ENCODE measurements at places on chromosomes 6 and 20.

- DNase-seq, result no peak
These were observed at the start of gene HIVEP1 for GRCh38 chr6:12012038-12012557. HIVEP1 (plus strand) TSS chr6:12012312; CDS start chr6:12015629, 3,317 bp downstream.

GRCh38 chr6:35427851-35428321 is 24.3 kb upstream of the FANCE start:
- no peak for DNase-seq

DNA sequence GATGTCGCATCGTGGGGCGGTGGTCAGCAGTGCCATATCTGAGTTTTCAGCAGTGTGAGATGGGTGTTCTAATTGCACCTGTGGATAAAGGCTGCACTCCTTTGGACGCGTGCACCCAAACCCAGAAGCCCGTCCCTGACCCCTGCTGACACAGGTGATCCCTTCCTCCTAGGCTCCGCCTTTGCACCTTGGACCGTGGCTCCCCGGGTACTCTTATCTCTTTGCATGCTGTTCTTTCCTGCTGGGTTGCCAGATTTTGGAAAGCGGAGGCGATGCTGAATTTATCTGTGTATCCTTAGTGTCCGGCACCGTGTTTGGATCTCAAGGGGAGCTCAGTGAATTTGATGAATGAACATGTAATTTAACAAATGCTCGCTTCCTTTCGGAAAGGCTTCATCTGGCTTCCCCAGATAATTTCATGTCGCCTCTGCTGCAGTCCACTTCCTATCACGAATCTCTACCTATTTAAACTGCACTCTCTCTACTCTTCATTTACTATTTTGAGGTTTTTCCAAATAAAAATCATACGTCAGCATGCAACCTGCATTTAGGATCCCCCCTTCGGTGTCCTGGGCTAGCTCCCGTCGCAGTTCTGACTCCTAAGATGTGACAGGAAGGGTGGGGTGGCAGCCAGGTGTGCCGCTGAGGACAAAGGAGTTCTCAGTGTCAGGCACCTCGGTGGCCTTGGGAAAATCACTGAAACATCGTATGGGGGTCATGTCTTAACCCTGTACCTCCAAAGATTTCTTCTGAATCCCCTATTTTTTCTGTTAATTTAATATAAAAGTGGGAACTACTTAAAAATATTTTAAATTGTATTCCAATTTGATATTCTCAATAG is 753 bp upstream of the PERP start:
- DNase-seq, result no peak

DNA sequence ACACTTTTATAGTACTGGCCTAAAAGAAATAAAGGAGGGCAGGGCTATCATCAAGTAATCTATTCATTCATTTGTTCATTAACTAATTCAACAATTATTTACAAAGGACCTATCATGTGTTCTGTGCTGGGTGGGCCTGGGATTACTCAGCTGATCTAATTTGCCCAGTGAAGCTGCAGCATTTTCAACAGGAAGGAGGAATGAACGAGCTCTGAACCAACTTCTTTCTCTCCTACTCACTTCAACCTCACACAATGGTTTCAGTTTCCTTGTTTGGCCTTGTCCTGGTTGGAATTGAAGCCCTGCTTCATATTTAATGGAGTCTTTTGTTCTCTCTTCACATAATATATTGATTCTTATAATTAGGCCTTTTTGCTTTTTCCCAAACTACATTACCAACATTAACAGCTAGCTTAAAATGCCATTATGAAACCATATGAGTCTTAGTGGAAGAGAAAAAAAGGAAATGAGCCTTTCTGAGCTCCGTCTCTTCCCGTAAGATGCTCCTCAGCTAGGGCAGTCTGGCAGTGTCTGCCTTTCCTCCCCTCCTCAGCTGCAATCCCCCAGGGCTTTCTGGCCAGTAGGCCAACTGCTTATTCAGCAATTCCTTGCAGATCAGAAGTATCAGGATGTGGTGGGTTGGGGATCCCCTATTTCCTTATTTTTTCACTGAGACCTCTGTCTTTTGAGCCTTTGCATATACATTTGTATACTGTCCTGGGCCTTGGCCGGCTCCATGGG is 79.4 kb upstream of the NRN1 start:
- DNase-seq, result no peak

DNA sequence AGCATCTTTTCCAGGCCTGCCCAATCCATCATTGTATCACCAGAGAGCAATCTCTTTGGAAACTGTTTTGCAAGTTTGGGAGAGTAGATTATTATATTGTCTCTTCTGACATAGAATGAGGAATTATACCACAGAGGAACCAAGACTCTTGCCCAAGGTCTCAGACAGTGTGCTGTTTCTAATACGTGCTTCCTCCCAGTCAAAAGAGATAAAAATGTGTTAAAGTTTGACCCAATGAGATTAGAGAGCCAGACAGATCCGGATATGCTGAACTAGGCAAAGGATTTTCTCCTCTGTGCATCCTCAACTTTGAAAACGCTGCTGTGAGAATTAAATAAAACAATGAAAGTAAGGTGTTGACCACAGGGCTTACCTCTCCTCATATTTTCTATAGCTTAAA is 18.6 kb upstream of the NT5E start:
- DNase-seq, result no peak

- no peak for DNase-seq
These were observed 350.7 kb downstream of the LAMA2 start for GRCh38 chr6:129233458-129234134.

DNA sequence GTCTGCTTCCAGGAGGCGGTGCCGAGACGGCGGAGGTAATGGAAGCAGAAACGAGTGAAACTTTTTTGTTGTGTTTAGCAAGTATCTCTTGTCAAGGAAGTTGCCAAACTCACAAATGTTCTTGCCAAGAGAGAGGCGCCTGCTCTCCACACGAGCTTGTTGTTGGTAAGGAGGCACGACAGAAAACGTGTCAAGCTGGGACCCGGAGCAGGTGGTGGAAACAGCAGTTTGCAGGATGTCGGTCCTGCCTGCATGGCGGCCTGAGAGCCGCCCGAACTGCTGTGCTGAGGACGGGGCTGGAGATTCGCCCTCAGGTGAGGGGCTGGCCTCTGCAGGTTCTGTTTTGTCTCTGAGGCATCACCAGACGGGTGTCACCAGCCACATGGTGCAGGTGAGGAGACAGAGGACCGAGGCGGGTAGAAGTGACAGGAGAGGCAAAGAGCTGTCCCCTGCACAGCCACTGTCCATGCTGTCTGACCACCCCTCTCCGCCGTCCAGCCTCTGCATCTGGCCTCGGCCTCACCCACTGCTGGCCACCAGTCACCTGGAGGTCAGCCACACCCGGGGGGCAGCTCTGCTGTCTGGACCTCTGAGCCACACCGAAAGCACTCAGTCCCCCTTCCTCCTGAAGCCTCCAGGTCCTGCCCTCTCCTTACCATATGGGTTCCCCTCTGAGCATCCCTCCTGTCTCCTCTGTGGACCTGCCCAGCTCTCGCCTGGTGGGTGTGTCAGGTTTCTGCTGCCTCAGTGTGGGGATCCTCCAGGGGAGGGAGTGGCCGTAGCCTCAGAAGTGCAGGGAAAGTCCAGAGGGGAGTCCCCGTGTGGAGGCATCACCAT is 261.5 kb downstream of the TAF4 start:
- no peak for DNase-seq

DNA sequence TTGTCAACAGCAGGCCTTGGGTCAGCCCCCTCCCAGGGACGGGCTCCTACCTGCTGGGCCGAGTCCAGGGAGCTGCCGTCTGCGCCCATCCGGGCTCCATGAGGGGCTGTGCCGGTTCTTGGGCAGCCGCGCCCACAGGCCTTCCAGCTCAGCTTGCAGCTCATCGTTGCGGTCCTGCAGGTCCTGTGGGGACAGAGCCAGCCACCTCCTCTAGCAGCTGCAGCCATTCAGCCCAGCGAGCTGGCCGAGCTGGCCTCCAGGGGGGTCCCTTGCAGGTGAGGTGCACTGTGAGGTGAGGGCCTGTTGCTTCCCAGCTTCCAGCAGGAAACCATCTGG is 74.4 kb downstream of the GINS1 start:
- no peak for DNase-seq

GRCh38 chr20:50580016-50580747 is 70.0 kb downstream of the PTPN1 start:
- no peak for DNase-seq

GRCh38 chr20:35838205-35838604 is 66.4 kb downstream of the PHF20 start:
- DNase-seq, result no peak

GRCh38 chr20:16615199-16615598 is 42.0 kb upstream of the KIF16B start:
- DNase-seq, result no peak

DNA sequence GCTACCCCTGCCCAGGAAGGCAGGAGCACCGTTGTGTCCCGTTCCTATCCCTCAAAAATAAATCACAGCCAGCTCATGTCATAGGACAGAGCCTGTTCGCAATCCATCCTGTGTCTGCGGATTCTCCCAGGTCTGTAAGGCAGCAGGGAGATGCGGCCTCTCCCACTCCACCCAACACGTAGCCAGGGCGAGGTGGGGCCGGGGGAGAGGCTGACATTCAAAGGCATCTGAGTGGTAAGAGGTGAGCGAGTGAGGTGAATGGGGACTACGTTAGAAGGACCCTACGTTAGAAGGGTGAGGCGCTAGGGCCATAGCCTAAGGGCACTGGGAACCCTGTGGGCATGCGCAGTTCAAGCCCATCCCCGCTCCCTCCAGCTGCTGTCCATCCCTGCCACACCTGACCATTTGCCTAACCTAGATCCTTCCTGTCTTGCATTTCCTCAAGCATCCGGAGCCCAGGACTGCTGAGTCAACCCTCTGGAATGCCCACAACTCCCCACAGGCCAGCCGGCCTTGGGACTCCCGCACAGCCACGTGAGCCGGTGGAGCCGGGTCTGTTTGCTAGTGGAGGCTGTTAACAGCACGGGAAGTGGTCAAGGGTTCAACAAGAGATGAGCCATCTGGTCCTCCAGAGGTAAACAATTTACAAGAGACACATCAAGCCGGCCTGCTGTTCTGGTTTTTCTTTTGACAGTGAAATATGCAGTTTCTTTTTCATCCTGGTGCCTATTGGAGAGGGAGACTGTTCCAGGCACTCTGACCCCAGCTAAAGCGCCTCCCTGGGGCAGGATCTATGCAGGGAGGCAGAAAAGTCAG is 45.9 kb downstream of the RIPOR3 start:
- DNase-seq, result no peak

GRCh38 chr6:75126518-75126917 is 79.3 kb downstream of the COL12A1 start:
- no peak for DNase-seq

GRCh38 chr6:89930789-89931188 is 36.5 kb downstream of the GJA10 start:
- no peak for DNase-seq

- no peak for DNase-seq
These were observed 18.3 kb upstream of the RANBP9 start for GRCh38 chr6:13729891-13730290.

- DNase-seq, result peak; percentile 50
These were observed 34.0 kb downstream of the TRERF1 start for GRCh38 chr6:42417641-42418112.

- DNase-seq, result peak; percentile 38
These were observed 35.3 kb downstream of the TOX2 start for GRCh38 chr20:43949741-43950618.

GRCh38 chr6:146194434-146194833 is 165.6 kb downstream of the GRM1 start:
- DNase-seq, result no peak

- no peak for DNase-seq
These were observed 37.3 kb upstream of the MAP7 start for GRCh38 chr6:136587527-136587926.

DNA sequence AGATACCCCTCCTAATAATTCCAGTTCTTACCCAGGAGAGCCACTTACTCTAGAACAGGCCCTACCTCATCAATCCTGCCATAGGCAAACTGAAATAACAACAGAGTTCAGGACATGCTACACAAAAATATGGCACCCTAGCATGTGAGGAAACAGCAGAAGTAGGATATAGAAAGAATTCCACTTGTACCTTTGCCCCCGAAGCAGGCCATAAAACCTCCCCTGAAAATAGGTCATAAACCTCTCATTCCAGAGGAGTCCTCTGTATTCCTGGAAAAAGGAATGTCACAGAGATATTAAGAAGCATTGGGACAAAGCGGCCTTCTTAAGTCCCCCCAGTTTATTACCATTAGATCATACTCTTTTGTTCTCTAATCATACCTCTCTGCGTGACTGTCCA is 504.3 kb upstream of the MARCKS start:
- DNase-seq, result no peak

- DNase-seq, result no peak
These were observed 85.9 kb downstream of the ADTRP start for GRCh38 chr6:11692451-11693376.
